ENCODE measurements at places on chromosomes 11 and 22. TPM values are rescaled to one million over a fixed set of nuclear protein-coding genes. Genes with fewer than 3 reads are reported as not detected.

Gene TYR
- total RNA-seq = not detected

Gene ATXN10
- total RNA-seq = 149 TPM

DNA sequence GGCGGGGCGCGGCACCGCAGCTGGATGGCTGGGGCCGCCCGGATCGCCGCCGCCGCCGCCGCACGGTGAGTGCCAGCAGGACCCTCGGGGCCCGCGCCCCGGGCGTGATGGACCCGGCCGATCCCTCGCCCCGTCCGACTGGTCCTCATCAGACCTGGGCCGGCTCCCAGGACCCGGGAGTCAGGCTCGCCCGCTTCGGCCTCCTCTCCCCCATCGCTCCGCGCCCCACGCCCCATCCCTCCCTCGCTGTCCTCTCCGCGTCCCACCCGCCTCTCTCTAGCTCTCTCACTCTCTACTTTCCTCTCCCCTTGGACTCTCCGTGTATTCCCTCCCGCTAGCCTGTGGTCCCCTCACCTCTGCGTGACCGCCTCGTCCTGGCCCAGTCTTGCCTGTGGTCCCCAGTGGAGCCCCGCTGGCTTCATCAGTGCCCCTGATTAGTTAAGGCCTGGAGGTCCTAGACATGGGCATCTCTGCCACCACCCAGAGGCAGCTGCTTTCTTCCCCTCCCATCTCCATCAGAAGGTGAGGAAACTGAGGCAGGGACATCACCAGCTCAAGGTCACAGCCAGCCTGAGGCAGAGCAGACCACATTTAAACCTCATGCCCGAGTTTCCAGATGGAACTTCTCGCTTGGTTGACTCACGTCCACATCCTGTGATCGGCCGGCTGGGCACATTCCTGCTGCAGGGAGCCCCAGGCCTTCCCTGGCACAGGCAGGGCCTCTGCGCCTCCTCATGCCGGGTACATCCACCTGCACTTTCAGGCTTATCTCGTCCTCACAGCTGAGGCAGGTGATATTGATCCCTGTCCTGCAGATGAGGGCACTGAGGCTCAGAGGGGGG is 429 bp downstream of the SLC39A13 start:
- H3K27me3 ChIP-seq = no peaks in the 10 kb centered on the region
- peaks cover 34% of the 10 kb centered on the region for H3K36me3 ChIP-seq
- peak; percentile 78 for DNase-seq
- H3K27ac ChIP-seq = peak overlapping the region; percentile 98
- peak overlapping the region; percentile 93 for H3K4me3 ChIP-seq

Gene BUD13
- total RNA-seq = 11.8 TPM

DNA sequence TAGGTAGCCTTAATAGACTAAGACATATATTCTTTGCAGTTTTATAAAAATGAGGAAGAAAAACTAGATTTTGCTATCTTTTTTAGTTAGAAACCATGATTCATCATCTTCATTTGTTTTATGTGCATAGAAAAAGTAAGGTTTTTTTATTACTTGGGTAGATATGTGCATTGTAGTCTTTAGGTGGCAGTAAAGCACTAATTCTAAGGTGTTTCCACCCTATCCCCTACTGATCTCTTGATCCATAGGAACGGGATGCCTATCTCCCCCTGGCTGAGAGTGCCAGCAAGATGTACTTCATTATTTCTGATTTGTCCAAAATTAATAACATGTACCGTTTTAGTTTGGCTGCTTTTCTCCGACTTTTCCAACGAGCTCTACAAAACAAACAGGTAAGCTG is 148.1 kb downstream of the DYNC2H1 start:
- H3K36me3 ChIP-seq = peaks cover 20% of the 10 kb centered on the region
- DNase-seq = peak; percentile 26
- no peak overlapping the region for H3K4me3 ChIP-seq
- H3K4me1 ChIP-seq = no peaks in the 10 kb centered on the region
- no peak overlapping the region for H3K27ac ChIP-seq

DNA sequence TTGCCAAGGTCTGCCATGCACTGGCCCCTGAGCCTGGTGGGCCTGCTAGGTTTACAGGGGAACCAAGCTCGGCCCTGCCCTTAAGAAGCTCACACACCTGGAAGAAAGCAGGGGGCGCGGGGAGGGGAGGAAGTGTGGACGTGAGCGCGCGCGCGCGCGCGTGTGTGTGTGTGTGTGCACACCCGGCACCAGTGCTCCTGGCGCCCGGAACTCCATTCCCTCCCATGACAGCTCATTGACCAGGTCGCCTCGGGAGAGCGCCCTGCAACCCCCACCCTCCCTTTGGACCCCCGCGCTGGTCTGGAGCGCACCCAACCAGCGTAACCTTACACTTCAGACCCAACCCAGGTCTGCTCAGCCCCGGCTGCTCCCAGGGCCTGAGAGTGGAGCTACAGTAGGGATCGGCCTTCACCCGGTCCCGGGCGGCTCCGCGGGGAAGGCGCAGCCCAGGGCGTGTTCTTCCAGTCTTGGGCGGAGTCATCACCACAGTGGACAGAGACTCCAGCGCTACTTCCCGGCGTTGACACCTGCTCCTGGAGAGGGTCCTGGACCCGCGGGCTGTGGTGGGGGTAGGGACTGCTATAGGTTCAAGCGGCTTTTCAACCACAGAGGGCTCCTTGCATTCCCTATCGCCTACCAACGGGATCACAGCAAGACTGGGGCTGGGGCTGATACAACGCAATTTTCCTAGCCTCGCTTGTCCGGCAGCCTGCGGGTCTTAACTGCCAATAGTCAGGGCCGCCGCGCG is 1.5 kb downstream of the GALNT18 start:
- H3K36me3 ChIP-seq = no peaks in the 10 kb centered on the region
- H3K27ac ChIP-seq = peak overlapping the region; percentile 51
- peak overlapping the region; percentile 90 for H3K4me3 ChIP-seq
- no peaks in the 10 kb centered on the region for H3K27me3 ChIP-seq
- DNase-seq = peak; percentile 75

Gene PHOX2A
- not detected for total RNA-seq

Gene RPS25
- total RNA-seq = 1,252 TPM

DNA sequence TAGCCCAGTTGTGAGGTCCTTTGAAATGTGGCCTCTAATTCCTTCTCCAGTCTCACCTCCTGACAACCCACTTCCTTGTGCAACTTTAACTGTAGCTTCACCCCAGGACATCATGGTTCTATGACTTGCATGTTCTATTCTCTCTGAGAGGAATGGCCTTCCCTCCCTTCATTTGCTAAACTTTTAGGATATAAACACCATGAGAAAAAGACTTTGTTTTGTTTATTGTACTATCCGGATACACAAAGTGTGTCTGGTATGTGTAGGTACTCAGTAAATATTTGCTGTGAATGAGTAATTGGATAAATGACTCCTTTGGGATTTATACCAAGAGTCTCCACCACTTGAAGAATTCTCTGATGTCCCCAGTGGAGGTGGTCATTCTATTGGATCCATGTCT is 547.6 kb downstream of the INSC start:
- DNase-seq = no peak
- peaks cover 25% of the 10 kb centered on the region for H3K4me1 ChIP-seq
- H3K36me3 ChIP-seq = no peaks in the 10 kb centered on the region
- H3K4me3 ChIP-seq = no peak overlapping the region
- H3K27me3 ChIP-seq = no peaks in the 10 kb centered on the region

Gene APOA4
- not detected for total RNA-seq

DNA sequence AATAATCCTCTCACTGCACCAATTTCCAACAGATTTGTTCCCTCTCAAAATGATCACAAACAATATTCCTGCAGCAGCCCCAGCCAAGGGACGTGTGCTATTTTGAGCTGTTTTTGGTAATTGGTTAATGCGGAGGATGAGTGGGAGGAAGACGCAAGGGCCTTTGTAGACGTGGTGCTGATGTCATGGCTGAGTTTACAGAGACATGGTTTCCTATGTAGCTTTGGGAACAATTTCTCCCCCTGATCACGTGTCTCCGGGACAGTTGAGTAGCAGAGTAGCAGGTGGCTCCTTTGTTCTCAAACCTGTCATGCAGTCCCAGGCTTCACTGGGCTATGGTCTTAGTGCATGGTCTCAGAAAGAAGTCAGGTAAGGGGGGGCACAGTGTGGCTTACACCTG is 183.2 kb upstream of the NECTIN1 start:
- peaks cover 45% of the 10 kb centered on the region for H3K27me3 ChIP-seq
- no peaks in the 10 kb centered on the region for H3K36me3 ChIP-seq
- no peaks in the 10 kb centered on the region for H3K4me1 ChIP-seq

Gene TPBGL
- total RNA-seq = not detected

Gene BBOX1
- total RNA-seq = 0.33 TPM

- H3K27me3 ChIP-seq = no peaks in the 10 kb centered on the region
- DNase-seq = no peak
- H3K27ac ChIP-seq = no peak overlapping the region
- H3K4me3 ChIP-seq = no peak overlapping the region
These were observed 353.8 kb downstream of the TMEM135 start for GRCh38 chr11:87391496-87391895.

GRCh38 chr11:23233075-23233474 is 372.8 kb upstream of the CCDC179 start:
- no peak overlapping the region for H3K27ac ChIP-seq
- no peak overlapping the region for H3K4me3 ChIP-seq
- DNase-seq = no peak
- H3K27me3 ChIP-seq = no peaks in the 10 kb centered on the region
- H3K36me3 ChIP-seq = no peaks in the 10 kb centered on the region

GRCh38 chr11:35967042-35967441 is 23.2 kb downstream of the LDLRAD3 start:
- DNase-seq = no peak
- peaks cover 29% of the 10 kb centered on the region for H3K4me1 ChIP-seq
- H3K27me3 ChIP-seq = no peaks in the 10 kb centered on the region
- no peak overlapping the region for H3K27ac ChIP-seq
- H3K36me3 ChIP-seq = peaks cover 28% of the 10 kb centered on the region

Gene ZC3H12C
- 30.9 TPM for total RNA-seq

- no peaks in the 10 kb centered on the region for H3K36me3 ChIP-seq
- H3K4me1 ChIP-seq = no peaks in the 10 kb centered on the region
- DNase-seq = no peak
These were observed 2.5 kb upstream of the ASCL2 start for GRCh38 chr11:2272946-2273280.

GRCh38 chr22:19918332-19919106 is 23.1 kb upstream of the COMT start:
- no peak for DNase-seq
- H3K36me3 ChIP-seq = peaks cover 67% of the 10 kb centered on the region
- no peaks in the 10 kb centered on the region for H3K4me1 ChIP-seq
- no peak overlapping the region for H3K27ac ChIP-seq
- H3K27me3 ChIP-seq = no peaks in the 10 kb centered on the region

Gene IGF2
- total RNA-seq = 0.35 TPM

DNA sequence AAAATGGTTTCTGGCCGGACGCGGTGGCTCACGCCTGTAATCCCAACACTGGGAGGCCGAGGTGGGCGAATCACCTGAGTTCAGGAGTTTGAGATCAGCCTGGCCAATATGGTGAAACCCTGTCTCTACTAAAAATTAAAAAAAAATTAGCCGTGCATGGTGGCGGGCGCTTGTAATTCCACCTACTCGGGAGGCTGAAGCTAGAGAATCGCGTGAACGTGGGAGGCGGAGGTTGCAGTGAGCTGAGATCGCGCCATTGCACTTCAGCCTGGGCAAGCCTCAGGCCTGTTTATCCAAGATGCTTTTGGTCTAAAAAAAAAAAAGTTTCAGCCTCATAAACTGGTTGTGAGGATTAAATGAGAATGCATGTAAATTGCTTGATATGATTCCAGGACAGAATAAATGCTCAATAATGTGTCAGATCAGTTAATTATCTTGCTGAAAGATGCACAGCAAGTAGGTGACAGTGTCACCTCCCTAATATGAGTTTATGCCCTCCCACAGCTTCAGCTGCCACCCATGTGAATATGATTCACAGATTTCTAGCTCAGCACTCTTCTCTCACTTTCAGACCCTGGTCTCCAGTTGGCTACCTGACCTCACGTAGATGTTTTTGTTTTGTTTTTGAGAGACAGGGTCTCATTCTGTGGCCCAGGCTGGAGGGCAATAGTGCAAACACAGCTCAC is 1.1 kb upstream of the ALG8 start:
- no peaks in the 10 kb centered on the region for H3K27me3 ChIP-seq
- peaks cover 34% of the 10 kb centered on the region for H3K36me3 ChIP-seq
- no peak for DNase-seq
- peaks cover 17% of the 10 kb centered on the region for H3K4me1 ChIP-seq

Gene KIF18A
- 12.9 TPM for total RNA-seq

DNA sequence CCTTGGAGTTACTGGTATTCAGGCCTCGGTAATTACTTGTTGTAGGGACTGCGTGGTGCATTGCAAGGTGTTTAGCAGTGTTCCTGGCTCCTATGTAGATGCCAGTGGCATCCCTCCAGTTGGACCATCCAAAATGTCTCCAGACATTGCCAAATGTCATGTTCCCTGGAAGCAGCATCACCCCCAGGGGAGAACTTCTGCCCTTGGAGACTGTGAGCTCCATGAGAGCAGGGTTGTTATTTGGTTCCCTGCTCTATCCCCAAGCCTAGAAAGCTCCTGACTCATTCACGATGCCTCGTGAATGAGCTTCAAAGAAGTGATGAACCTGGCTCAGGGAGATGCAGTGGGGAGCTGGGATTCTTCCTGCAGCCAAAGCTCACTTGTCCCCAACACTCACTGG is 4.8 kb upstream of the CD248 start:
- no peaks in the 10 kb centered on the region for H3K27me3 ChIP-seq
- H3K27ac ChIP-seq = no peak overlapping the region
- DNase-seq = no peak
- no peaks in the 10 kb centered on the region for H3K36me3 ChIP-seq
- H3K4me3 ChIP-seq = no peak overlapping the region

Gene ENTHD1
- not detected for total RNA-seq

GRCh38 chr11:3111919-3112690 is 53.0 kb downstream of the OSBPL5 start:
- no peaks in the 10 kb centered on the region for H3K27me3 ChIP-seq
- H3K4me1 ChIP-seq = peaks cover 27% of the 10 kb centered on the region
- peak overlapping the region; percentile 70 for H3K27ac ChIP-seq
- H3K4me3 ChIP-seq = no peak overlapping the region
- peak; percentile 57 for DNase-seq
- H3K36me3 ChIP-seq = peaks cover 97% of the 10 kb centered on the region

- no peak overlapping the region for H3K4me3 ChIP-seq
- no peak overlapping the region for H3K27ac ChIP-seq
- DNase-seq = no peak
- H3K4me1 ChIP-seq = peaks cover 4% of the 10 kb centered on the region
These were observed 4.6 kb upstream of the TALDO1 start for GRCh38 chr11:742571-743201.

DNA sequence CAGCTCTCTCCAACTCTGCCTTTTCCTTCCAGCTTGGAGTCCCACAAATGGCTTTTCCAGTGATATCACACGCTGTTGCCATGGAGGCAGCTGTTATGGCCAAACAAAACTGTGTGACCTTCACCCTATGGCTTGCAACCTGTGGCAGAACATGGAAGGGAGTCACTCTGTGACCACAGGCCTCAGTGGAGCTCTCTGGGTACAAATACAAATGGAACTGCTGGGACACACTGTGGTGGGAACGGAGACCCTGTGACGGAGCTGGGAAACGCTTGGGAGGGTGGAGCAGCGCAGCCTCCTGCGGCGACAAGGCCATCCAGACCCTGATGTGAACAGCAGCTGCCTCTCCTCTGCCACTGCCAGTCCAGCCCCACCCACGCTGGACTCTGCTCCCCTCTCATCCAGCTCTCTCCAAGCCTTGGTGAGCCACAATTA is 162.5 kb downstream of the ETS1 start:
- no peak overlapping the region for H3K27ac ChIP-seq
- H3K4me1 ChIP-seq = no peaks in the 10 kb centered on the region
- no peak overlapping the region for H3K4me3 ChIP-seq
- no peak for DNase-seq
- H3K27me3 ChIP-seq = no peaks in the 10 kb centered on the region

Gene MLC1
- total RNA-seq = not detected

GRCh38 chr11:68010090-68011041 is at the start of gene ALDH3B1:
Gene ALDH3B1, plus strand, starts transcription at chr11:68010327. Its CDS starts 4,971 bp downstream, at chr11:68015298.
- no peaks in the 10 kb centered on the region for H3K27me3 ChIP-seq
- peaks cover 13% of the 10 kb centered on the region for H3K36me3 ChIP-seq
- peak within 1 kb of the TSS; percentile 88 for H3K4me3 ChIP-seq
